Fibroblast of villous mesenchyme (primary cell): ENCODE measurements at places on chromosomes 4 and X.

GRCh38 chr4:13777341-13777740 is 149.8 kb upstream of the BOD1L1 start:
- DNase-seq, result no peak

DNA sequence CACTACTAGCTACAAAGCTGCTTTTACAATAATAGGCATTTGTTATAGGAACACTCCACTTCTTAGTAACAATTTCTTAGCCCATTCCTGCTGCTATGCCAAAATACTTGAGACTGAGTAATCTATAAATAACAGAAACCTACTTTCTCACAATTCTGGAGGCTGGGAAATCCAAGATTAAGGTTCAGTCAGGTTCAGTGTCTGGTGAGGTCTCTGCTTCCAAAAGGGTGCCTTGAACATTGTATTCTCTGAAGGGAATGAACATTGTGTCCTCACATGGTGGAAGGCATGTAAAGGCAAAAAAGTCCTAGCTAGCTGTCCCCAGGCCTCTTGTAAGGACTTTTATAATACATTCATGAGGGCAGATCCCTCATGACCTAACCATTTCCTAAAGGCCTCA is 7.0 kb downstream of the SLC9B1 start:
- no peak for DNase-seq

- no peak for DNase-seq
Observed at GRCh38 chr4:142707401-142707800, 138.7 kb downstream of the INPP4B start.

DNA sequence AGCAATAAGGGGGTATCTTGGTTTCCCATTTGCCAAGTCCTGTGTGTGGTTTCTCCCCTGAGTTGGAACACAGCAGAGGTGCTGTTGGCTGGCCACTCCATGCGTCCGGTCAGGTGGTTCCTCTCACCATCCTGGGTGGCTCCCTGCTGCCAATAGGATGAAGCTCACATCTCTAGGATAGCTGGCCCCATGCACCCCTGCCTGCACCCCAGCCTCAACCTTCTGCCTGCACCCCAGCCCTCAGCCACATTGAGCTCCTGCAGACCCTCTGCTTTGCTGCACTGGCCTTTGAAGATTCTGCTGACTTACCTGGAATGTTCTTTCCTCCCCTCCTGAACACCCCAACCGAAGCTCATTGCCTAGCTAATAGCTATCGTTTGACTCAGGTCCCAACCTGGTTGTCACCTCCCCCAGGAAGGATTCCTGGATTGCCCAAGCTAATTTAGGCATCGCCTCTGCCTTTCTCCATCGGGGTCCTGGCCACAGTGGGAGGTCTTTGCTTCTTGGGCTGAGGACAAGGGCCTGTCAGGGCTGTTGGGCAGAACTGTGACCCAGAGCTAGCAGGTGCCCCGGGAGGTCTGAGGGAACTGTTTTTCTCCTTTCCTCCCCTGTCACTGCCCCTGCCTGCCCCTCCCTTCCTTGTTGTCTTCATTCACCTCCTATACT is 36.6 kb upstream of the GRPEL1 start:
- no peak for DNase-seq

DNA sequence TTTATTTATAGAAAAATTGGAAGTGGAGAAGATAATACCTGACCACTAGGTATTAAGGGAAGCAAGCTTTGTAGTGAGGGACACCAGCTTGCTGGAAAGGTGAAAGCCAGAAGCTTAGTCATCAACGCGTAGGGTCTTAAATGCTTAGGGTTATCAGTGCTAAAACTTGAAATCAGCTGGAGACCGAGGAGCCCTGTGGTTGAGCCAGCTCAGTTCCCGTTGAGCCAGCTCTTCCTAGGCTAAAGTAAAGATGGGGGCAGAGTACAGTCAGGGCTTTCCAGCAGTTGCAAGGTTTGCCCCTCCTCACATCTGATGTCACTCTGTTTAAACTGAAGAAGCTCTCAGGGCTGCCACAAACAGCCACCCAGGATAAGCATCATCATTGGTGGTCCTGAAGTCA is 240.7 kb downstream of the DCLK2 start:
- DNase-seq, result no peak

- no peak for DNase-seq
Observed at GRCh38 chrX:123311486-123311885, 127.4 kb downstream of the GRIA3 start.
